ENCODE measurements at places on chromosomes 11 and 22.

DNA sequence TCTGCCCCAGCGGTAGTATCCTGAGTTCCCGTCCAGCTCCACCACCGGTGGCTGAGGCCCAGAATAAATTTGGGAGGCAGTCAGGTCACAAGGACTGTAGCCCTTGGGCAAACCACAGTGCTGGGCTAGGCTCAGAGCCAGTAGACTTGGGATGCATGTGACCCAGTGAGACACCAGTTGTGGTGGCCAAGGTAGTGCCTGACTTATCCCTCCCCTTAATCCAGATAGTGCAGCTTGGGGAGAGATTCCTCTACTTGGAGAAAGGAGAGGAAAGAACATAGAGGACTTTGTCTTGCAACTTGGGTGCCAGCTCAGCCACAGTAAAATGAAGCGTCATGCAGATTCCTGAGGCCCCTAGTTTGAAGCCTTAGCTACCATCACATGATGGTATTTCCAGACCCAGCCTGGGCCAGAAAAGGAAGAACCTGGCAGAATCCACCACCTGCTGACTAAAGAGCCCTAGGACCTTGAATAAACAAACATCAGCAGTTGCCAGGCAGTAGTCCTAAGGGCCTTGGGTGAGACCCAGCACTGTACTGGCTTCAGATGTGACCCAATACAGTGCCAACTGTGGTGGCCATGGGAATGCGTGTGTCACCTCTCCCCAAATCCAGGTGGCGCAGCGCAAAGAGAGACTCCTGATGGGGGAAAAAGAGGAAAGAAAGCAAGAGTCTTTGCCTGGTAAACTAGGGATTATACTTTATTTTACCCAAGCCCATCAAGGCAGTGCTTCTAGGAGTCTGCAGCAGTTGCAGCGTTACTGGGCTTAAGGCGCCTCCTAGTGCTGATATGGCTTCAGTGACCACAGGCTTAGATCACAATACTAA, 17.0 kb upstream of the DDX10 start:
- DNase-seq = no peak

DNA sequence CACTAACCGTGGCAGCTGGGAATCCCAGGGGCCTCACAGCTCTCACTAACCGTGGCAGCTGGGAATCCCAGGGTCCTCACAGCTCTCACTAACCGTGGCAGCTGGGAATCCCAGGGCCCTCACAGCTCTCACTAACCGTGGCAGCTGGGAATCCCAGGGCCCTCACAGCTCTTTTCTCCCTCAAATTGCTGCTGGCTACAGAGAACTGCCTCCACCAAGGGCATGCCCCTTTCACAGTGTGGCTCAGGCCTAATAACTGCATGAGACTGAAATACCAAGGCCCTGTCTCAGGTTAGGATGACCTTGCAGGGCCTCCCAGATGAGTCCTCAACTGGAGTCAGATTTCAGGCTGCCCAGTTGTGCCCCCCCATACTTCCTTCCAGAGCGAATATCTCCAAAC, 35.1 kb upstream of the GGTLC2 start:
- no peak for DNase-seq

GRCh38 chr11:118171269-118172062, 5.0 kb downstream of the SCN2B start:
- DNase-seq = no peak

GRCh38 chr22:40271440-40271839, 74.9 kb upstream of the ADSL start:
- DNase-seq = no peak

GRCh38 chr11:10730151-10730550, 20.9 kb upstream of the CTR9 start:
- no peak for DNase-seq

DNA sequence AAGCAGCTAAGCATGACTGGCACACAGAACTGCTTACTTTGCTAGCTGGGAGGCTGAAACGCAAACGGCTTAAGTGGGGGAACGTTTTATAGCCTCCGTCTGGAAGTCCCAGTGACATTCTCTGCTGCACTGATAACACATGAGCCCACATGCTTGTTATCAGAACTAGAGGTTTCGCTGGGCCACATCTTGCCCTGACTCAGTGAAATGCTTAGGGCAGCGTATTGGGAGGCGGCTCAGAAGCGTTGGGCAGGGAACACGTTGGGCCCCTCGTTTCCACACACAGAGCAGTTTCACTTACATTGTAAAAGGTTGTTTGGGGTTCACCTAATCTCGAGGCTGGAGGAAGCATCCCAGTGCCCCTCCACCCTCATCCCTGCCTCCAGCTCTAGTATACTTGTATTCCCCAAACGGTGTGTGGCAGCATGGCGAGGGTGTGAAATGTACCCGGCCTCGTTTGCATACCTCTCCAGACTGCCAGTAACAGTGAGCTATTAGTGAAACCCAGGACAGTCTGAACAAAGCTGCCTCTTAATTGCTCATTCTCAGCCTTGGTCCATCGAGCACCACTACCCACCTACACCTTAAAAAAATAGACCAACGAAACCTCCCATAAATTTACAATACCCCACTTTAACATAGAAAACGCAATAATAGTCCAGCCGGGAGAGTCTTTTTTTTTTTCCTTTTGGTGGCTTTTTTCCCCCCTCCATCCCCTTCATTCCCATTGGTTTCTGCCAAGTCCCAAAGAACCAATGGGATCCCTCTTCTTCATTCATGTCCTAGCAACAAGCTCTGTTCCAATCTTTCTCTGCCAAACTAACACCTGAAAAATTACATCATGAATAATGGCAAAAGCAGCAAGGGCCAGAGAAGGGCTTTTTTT, 218.8 kb upstream of the SORL1-AS1 start:
- DNase-seq = no peak

- no peak for DNase-seq
These were observed 54.2 kb downstream of the OTOG start for GRCh38 chr11:17601256-17601671.

DNA sequence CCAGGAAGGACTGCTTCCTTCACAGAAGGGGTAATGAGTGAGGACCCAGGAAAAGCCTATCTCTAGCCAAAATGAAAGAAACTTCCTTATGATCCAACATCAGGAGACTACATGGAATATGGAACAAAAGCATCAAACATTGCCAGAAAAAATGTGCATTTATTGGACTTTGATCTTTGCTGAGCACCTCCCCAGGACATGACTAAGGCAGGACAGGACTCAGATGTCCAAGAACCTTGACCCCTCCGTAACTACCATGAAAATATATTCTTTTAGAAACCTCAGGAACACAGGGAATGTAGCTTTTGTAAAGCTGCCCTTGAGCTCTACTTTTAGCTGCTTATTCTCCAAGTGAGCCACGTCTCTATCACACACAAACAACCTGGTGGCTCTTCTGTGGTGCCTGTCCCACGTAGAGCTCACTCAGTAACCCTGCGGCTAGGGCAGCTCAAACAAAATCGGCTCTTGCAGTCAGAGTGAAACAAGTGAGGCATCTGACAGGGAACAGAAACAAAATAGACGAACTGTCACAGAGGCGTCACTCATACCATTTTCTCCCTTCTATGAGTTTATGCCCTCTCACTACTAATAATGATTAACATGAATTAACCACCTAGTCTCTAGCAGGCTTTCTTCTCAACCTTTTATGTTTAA, 471.5 kb upstream of the API5 start:
- DNase-seq = no peak

DNA sequence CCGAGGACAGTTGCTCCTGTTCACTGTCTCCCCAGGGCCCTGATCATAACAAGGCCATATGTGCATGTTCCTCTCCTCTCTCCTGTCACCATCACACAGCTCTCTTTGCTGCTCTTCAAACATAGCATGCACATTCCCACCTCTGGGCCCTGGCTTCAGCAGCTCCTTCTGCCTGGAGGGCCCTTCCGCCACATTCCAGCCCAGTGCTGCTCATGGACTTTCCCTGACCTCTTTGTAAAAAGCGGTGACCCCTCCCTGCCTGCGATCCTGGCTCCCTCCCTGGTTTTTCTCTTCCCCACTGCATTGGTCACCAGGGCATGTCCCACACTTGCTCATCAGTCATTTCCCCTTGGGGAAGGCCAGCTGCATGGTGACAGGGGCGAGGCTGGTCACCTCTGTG, 98.2 kb downstream of the MYO18B start:
- DNase-seq = no peak

- no peak for DNase-seq
These were observed 4.6 kb downstream of the AP1B1 start for GRCh38 chr22:29383740-29384139.

GRCh38 chr11:64453466-64453865, 94.5 kb downstream of the RPS6KA4 start:
- DNase-seq = no peak

GRCh38 chr11:31977343-31977742, 113.5 kb upstream of the RCN1 start:
- no peak for DNase-seq

GRCh38 chr11:66068923-66069714, 953 bp upstream of the PACS1 start:
- peak; percentile 42 for DNase-seq

DNA sequence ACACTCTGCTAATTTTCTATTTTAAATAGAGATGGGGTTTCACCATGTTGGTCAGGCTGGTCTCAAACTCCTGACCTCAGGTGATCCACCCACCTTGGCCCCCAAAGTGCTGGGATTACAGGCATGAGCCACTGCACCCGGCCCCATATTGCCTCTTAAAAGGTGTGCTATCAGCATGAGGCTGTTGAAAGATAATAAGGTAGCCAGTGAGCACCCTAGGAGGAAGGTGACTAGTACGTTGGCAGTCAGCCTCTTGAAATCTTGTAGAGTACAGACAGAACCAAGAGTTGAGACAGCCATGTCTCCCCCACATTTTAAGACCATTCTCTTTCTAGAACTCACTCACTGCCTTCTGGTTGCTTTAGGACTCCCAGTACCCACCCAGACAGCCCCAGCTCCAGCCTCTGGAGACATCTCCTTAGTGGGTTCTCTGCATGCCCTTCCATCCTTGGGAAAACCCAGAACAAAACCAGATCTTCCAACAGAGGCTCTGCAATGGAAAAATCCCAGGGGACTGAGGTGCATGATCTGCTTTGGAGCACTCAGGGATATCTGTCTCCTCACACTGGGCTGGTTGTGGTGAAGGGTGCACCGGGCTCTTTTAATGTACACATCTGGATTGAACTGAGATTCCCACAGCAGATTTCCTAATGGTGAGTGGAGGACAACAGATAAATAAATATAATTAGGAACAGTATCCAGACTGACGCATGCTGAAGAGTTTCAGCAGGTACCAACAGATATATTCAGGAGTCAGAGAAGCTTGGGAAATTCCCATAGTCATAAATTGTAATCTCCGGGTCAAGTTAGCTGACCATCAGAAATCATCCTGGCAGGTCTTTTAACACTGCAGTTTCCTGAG, 49.4 kb downstream of the LRRC74B start:
- no peak for DNase-seq

GRCh38 chr22:18103527-18104269, 6.9 kb upstream of the TUBA8 start:
- DNase-seq = peak; percentile 79

DNA sequence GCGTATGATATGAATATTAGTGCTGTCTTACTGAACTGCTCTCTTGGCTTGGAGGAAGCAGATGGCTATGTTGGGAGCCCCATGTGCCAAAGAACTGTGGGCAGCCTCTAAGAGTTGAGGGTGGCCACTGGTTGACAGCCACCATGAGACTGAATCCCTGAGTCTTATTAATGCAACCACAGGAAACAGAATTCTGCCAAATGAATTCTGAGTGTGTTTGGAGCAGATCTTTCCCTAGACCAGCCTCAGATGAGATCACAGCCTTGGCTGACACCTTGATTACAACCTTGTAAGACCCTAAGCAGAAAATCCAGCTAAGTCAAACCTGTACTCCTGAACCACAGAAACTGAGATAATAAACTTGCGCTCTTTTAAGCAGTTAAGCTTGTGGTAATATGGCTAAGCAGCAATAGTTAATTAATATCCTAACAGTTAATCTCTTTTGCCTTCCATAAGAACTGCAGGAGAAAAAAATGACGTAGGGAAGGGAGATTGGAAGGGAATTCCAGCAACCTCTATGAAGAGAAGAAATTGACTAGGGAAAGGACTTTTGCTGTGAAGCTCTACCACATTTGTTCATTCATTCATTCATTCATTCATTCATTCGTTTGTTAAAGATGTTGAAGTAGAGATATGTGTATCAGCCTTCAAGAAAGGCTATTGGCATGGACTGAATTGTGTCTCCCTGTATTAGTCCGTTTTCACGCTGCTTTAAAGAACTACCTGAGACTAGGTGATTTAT, 26.8 kb downstream of the ADM start:
- DNase-seq = no peak

GRCh38 chr11:120516461-120517389, 5.2 kb downstream of the GRIK4 start:
- no peak for DNase-seq

- no peak for DNase-seq
These were observed 3.2 kb downstream of the ARVCF start for GRCh38 chr22:20013382-20013871.

DNA sequence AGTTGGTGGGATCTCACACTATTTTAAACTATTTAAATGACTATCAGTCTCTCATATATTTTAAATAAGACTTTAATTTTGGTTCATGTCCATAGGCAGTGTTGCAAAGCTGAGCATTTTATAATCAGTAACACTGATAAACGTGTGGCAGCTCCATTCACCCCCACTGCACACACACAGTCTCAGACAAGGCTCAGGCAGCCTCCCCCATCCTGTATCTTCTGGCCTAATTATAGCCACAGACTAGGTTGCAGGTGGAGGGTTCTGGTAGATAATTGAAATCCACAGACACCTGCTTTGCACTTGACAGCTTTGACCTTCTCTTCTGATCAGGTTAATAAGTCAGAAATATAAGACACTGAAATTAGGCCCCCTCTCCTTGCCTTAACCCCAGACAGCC, 118.5 kb upstream of the LDLRAD3 start:
- DNase-seq = no peak

DNA sequence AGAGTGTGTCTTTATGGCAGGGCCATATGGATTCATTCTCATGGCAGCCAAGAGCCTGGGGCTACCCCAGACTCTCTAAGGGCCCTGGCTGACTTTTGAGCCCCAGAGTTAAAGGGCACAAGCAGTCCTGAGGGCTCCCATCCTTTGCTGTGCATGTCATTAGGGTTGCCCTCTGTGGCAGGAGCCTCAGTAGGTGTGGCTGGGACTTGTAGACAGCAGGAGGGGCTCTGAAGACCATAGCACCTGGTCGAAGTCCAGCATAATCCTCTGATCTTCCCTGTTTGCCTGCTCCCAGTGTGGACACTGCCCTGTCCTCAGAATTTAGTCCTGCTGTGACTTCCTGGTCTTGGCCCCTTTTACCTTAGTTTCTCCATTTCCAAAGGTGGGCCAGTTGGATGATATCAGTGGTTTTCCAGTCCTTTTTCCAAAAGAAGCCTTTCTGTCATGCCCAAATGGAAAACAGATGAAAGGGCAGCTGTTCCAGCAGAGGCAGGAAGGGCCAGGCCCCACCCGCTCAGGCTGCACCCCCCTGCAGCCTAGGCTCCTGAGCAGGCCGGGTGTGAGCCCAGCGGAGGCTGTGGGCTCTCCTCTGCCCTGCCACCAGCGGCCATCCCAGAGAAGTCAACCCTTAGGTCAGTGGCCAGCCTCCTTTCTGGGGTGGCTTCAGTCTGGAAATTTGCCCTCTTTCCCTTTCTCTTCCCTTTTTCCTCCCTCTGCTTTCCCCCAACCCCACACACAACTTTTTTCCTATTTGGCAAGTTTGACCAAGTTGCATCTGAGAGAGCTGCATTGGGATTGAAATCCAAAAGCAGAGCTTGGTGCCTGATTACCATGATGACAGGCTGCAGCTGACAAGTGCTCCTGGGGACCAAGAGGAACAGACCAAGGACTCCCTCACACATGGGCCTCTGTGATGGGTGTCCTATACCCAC, 32.8 kb upstream of the SUSD2 start:
- no peak for DNase-seq

Measured in epithelial cell of proximal tubule (primary cell).